ENCODE measurements at places on chromosomes 11 and 22. TPM values are rescaled to one million over a fixed set of nuclear protein-coding genes. Genes with fewer than 3 reads are reported as not detected.

The ANO3 gene
- not detected for total RNA-seq

The GRAP2 gene
- 39.9 TPM for total RNA-seq

The RANGAP1 gene
- 178 TPM for total RNA-seq

The MIOX gene
- total RNA-seq = 0.17 TPM

The LMO2 gene
- 0.13 TPM for total RNA-seq
